ENCODE measurements at places on chromosomes 4 and X.
A peak's percentile ranks its signal among the peaks of the same experiment; 100 is the strongest.

DNA sequence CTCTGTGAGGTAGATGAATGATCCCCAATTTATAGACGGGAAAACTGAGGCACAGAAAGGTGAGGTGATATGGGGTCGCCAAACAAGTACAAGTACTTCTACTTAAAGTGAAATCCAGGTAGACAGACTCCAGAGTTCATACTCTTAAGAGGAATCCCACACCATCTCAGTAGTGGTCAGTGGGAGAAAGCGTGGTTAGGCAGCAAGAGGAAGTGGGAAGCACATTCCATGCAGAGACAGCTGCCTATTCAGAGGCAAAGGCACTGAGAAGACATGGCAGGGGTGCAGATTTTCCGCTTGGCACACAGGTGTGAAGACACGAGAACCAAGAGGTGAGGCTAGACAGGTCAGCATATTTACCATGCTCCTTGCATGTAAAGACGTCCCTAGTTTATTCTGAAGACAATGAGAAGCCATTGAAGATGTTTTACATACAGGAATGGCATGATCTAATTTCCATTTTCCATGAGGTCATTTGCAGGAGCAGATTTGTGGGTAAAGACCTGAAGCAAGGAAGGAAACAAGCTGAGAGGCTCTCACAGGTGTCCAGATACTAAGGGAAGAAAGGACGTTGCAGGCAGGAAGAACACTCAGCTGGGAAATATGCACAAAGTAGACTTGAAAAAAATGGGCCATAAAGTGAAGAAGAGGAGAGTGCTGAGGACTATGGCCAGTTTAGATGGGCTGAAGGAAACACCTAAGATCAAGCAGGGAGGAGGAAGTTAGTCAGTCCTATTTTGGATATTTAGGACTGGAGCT is 17.3 kb upstream of the CLNK start:
- no peak for DNase-seq

- no peak for DNase-seq
Measured at GRCh38 chr4:83316459-83317165, 18.0 kb downstream of the HPSE start.

DNA sequence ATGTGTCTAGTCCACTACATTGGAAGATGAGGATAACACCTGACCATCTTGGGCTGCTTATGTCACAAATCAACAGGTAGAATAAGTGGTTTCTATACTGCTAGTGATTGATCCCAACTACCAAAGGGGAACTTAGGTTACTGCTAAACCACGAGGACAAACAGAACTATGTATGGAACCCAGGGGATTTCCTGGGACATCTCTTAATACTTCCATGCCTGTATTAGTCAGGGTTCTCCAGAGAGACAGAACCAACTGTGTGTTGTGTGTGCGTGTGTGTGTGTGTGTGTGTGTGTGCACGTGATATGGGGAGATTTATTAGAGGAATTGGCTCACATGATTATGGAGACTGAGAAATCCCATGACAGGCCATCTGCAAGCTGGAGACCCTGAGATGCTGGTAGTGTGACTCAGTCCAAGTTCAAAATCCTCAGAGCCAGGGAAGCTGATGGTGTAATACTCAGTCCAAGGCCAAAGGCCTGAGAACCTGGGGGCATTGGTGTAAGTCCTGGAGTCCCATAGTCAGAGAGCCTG is 16.2 kb upstream of the AFF1 start:
- DNase-seq, result no peak

- DNase-seq, result no peak
Measured at GRCh38 chrX:43728002-43728401, 71.9 kb downstream of the MAOA start.

GRCh38 chr4:41142376-41143310 is 71.7 kb downstream of the APBB2 start:
- no peak for DNase-seq

DNA sequence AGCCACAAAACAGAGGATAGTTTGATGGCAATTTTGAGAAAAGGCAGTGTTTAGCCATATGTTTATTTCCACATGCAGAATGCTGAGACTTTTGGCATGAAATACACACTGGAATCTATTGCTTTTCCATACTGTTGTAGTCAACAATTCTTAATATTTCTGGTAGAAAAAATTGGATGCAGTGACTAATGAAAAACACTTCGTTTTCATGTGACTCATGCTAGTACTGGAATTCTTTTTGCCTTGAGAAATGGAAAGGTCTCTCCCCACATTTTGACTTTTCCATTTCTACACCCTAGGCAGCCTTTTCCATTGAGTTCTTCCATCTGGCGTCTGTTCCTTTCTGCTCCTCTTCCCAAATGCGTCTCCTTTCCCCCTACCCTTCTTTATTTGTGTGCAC is 425.2 kb upstream of the FTHL17 start:
- DNase-seq, result no peak

DNA sequence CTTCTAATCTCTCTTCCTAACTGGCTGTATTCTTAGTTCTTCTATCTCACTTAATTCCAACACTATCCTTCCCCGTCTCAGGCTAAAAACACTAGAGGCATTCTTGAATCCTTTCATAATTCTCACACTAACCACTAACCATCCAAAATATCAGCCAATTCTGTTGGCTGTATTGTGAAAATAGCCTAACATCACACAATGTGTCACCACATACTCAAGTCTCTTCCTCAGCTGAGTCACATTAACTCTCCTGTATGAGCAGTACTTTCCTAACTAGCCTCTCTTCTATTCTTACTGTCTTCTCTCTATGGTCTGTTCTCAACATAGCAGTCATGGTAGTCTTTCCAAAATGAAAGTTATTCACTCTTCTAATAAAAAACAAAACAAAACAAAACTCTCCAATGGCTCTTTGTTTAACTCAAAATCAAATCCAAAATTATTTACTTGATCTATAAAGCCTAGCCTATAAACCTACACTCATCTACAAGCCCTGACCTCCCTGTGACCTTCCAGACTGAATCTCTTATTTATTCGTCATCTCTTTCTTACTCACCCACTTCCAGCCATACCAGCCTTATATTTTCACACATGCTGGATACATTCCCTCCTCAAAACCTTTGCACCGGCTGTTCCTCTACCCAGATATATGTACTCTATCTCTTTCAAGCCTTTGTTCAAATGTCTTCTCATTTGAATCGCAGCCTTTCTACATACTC is 445.9 kb downstream of the TLL1 start:
- DNase-seq, result no peak

- no peak for DNase-seq
Measured at GRCh38 chr4:5757091-5757490, 46.1 kb downstream of the EVC start.

DNA sequence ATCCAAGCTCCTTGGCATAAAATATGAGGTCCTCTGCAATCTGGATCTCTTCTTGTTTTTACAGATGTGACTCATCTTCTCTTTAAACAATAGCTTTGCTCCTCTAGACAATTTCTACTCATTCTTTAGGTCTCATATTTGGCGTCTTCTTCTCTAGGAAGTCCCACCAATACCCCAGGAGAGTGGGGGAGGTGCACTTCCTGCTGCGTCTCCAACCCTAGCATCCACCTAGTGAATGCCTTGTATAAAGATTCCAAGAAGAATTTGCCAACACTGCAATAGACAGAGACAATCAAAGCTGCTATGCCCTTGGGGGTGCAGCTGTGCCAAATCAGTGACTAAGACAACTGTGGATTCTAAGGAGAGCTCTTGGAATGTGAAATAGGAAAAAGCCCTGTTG is 45.7 kb upstream of the SLC10A7 start:
- no peak for DNase-seq

DNA sequence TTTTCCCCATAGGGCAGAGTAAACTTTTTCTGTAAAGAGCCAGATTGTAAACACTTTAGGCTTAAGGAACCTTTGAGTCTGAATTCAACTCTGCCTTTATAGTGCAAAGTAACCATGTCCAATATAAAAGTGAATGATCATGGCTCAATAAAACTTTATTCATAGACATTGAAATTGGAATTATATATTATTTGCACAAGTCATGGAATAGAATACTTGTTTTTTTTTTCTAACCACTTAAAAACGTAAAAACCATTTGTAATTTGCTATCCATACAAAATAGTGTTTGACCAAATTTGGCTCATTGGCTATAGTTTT is 54.1 kb upstream of the MYOZ2 start:
- DNase-seq, result no peak

- no peak for DNase-seq
Measured at GRCh38 chr4:105963461-105964400, 68.5 kb downstream of the NPNT start.

- no peak for DNase-seq
Measured at GRCh38 chr4:150561143-150561737, 20.7 kb upstream of the MAB21L2 start.

- peak; percentile 66 for DNase-seq
Measured at GRCh38 chr4:53929955-53930798, 134.2 kb downstream of the CHIC2 start.

- no peak for DNase-seq
Measured at GRCh38 chr4:7167706-7168105, 24.6 kb upstream of the SORCS2 start.

DNA sequence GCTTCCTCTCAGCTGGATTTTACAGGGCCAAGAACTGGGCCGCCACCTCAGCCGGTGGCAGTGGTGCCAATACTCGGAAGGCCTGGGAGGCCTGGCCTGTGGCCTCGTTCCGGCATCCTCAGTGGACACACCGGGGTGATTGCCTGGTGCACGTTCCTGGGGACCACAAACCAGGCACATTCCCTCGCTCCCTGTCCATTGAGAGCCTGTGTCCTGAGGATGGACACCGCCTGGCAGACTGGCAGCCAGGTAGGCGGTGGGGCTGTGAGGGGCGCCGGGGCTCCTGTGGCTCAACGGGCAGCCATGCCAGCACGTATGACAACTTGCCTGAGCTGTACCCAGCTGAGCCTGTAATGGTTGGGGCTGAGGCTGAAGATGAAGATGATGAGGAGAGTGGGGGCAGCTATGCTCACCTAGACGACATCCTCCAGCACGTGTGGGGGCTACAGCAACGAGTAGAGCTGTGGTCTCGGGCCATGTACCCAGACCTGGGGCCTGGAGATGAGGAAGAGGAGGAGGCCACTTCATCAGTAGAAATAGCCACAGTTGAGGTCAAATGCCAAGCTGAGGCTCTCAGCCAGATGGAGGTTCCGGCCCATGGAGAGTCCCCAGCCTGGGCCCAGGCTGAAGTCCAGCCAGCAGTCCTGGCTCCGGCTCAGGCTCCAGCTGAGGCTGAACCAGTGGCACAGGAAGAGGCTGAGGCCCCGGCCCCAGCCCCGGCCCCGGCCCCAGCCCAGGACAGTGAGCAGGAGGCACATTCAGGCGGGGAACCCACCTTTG is 70.4 kb downstream of the STARD8 start:
- DNase-seq, result no peak

DNA sequence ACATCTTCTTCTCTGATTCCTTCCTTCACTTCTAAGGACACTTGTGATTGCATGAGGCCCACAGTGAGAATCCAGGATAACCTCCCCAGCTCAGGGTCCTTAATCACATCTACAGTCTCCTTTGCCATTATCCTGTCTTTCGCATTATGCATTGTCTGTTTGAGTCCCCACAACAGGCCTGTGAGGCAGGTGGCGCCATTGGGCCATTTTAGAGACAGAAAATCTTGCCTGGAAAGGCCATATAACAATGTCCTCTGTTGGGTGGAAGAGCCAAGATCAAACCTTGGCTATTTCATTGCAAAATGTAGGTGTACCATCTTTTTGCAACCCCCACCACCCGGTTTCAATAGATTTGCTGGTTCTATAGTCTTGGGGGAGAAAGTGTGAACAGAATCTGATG is 11.8 kb upstream of the DCUN1D4 start:
- DNase-seq, result peak; percentile 65

- DNase-seq, result no peak
Measured at GRCh38 chr4:119581190-119581873, 47.3 kb downstream of the PDE5A start.

DNA sequence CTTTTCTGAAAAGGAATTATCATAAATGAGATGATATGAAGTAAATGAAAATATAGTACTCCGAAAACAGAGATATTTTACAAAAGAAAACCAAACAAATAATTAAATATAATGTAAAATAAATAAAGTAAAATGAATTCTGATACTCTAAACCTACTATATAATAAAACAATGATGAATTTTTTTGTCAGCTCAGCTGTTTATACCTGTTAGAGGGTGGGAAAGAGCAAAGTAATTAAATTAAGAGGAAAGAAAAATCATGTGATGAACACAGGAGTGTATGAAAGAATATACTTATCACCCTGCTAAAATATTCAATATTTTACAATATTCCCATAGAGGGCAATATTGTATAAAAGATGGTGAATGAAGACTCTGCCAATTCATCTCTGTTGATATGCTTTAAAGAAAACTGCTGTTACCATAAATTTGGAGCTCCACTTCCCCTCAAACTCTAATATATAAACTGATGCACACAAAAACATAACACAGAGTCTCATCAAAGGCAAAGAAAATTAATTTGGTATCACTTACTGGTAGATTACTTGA is 6.5 kb upstream of the NDST4 start:
- no peak for DNase-seq

DNA sequence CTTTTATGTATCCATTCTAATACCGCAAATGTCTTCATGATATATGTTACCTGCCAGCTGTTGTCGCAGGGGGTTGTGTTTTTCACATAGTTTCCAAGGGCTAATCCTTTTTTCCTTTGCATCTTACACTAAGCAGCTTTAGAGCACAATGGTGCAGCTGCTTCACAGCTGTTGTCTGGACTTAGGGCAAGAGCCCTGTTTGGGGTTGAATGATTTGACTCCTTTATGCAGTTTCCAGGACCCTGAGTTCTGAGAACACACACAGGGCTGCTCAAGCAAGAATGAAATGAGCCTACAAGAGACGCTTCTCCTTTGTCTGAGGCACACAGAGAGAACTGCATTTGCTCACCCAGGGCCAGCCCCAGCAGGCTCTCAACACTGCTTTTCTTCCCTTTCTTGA is 20.2 kb downstream of the CCNG2 start:
- no peak for DNase-seq

DNA sequence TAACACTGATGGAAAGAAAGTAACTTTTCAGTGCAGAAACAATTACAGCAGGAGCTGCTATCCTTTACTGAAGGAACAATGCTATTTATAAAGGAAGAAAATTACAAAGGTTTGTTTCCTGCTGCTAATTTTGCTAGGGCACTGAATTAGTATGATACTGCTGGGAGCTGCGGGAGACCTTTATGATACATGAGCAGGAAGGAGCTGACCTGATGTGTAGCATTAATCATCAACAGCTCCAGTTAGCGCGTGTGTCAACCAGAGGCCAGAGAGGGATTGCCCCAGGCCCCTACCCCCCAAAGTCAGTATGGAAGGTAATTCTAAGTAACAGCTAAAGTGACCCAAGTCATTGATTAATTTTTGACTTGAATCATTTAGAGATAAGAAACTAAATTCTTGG is 728.9 kb downstream of the PCDH18 start:
- no peak for DNase-seq

DNA sequence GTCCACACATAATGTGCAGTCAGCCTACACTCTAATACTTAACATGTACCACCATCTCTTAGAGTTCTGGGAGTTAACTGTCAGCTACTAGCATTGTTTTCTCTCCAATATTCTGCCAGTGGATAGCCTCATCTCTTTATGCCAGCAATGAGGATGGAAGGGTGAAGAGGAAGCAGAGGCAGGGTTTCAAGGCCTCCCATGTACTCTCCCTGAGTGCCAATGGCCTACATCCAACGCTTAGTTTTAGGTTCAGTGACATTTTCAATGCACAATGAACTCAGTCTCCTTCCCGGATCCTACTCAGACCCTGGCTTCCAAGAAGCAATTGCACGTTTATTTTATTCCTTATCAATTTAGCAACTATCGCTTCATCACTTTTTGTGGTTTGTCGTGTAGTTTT is 686.1 kb downstream of the DMD start:
- DNase-seq, result no peak

Data from stimulated activated CD4-positive, alpha-beta T cell treated with anti-CD3 and anti-CD28 coated beads, Interleukin-4, amount 100 ng/mL, for 24 hours (primary cell).